ENCODE measurements at places on chromosomes 12 and 14.

- DNase-seq: no peak
These were observed 95.2 kb downstream of the CALM1 start for GRCh38 chr14:90491911-90492531.

GRCh38 chr12:109738209-109738608 lies 24.6 kb downstream of the FAM222A start:
- DNase-seq: no peak

- no peak for DNase-seq
These were observed 9.4 kb upstream of the OR10G3 start for GRCh38 chr14:21589317-21589716.

DNA sequence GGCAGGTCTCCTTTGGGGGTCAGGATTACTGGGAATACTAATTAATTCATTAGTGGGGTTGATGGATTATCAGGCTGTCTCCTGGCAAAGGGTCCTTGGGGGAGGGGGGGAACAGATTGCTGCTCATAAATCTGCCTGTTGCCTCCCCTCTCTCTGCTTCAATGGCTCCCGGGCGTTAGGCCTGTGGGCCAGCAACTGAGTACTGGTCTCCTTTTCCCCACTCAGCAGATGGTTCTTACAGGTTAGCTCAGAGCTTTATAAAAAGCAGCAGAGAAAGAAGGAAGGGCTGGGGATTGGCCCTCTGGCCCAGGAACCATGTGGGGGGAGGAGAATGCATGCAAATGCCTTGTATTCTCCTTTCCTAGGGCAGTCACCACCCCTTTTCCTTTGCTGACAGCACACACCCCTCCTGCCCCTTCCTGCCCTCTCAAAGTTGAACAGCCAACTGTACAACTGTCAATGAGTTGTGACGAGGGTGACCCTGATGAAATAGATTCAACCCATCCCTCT lies 2.3 kb upstream of the NEUROD4 start:
- DNase-seq: no peak

GRCh38 chr12:84408936-84409335 lies 503.7 kb downstream of the SLC6A15 start:
- DNase-seq: no peak

DNA sequence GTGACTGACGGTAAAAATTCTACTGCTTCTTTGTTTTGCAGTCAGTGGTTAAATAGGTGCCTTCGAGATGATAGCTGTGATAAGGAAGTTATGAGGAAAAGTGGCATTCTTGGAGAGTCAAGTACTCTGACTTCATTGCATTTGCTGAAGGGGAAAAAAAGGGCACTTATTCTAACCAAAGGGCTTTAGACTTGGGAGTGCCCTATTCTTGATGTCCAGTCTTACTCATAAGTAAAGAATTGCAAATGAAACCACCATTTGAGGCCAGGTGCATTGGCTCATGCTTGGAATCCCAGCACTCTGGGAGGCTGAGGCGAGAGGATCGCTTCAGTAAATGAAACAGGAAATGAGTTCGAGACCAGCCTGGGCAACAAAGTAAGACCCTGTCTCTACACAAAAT lies 40.3 kb downstream of the BRAP start:
- DNase-seq: no peak

DNA sequence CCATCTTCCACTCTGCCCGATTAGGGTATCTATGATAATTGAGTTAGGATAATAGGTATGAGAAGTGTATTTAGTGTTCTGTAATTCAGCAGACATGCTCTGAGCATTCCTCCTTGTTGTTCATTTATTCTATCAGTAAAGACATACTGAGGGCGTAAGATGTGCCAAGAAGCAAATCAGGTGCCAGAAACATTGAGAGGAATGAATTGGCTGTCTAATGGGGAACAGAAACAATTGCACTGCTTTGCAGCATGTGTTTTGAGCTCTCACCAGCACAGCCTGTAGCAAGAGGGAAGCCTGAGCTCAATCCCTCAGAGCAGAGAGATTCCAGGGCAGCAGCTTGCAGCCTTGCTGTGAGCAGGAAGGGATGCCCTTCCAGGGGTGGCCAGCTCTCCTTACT lies 589.3 kb downstream of the BCL11B start:
- no peak for DNase-seq

GRCh38 chr14:103495854-103496253 lies 26.8 kb downstream of the CKB start:
- no peak for DNase-seq

- no peak for DNase-seq
These were observed 273.9 kb downstream of the BTG1 start for GRCh38 chr12:91871751-91872150.

GRCh38 chr12:108076556-108076955 lies 52.5 kb upstream of the WSCD2 start:
- no peak for DNase-seq

GRCh38 chr12:46983959-46984841 lies 95.2 kb upstream of the PCED1B start:
- peak; percentile 49 for DNase-seq

- no peak for DNase-seq
These were observed 234.8 kb upstream of the FOXN3 start for GRCh38 chr14:89651805-89652204.

- no peak for DNase-seq
These were observed 59.7 kb downstream of the LGMN start for GRCh38 chr14:92688434-92689375.

DNA sequence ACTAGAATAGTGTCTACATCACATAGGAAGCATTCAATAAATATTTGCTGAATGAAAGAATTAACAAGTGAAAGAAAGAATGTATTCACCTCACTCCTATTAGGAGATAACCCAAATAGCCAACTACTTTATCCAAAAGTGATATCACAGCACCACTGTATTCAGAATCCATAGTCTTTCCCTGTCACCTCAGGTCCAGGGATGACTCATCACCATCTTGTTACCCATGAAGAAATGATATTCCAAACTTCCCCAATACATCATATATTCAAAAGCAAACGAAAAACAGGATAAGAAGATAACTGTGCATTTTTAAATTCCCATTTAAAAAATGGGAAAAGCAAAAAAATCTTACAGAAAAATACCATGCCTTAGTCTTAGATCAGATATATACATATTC lies 39.1 kb downstream of the TXNDC16 start:
- no peak for DNase-seq

DNA sequence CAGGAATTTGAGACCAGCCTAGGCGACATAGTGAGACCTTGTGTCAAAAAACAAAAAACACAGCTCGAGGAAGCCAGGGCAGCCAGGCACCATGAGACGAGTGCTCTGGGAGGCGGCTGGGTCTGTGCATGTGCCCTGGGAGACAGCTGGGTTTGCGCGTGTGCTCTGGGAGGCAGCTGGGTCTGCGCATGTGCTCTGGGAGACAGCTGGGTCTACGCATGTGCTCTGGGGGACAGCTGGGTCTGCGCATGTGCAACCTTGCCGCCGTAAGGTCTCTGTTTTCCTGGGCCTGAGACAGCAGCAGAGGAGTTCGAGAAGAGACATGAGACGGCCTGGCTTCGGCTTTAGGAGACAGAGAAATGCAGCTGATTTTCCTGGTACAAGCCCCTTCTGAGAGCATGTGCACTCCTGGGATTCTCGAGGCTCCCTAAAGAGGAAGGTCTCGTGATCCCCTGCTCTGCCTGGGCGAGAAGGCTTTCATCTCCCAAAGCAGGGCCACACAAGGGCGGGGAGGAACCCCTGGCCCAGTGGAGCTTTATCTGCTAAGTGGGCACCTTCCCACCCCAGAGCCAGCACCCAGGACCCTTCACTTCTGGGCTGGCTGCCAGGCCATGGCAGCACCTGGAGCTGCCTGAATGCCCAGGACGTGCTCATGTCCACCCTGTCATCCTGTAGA lies 3.5 kb upstream of the BDKRB1 start:
- DNase-seq: no peak

DNA sequence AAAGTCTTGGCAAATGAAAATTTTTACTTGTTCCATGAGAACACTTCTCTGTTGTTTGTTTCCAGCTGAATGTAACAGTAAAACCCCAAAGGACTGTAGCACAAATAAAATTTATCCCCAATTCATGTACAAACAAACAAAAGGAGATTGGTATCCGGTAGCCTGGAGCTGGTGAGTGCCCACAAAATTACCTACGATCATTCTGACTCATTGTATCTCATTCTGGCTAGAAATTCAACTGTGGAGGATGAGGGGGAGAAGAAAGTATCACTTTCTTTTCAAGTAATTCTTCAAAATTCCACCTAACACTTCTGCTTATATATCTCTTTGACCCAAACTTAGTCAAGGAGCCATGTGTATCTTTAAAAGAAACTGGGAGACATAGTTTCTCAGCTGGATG lies 268.5 kb downstream of the ALG10B start:
- DNase-seq: no peak

DNA sequence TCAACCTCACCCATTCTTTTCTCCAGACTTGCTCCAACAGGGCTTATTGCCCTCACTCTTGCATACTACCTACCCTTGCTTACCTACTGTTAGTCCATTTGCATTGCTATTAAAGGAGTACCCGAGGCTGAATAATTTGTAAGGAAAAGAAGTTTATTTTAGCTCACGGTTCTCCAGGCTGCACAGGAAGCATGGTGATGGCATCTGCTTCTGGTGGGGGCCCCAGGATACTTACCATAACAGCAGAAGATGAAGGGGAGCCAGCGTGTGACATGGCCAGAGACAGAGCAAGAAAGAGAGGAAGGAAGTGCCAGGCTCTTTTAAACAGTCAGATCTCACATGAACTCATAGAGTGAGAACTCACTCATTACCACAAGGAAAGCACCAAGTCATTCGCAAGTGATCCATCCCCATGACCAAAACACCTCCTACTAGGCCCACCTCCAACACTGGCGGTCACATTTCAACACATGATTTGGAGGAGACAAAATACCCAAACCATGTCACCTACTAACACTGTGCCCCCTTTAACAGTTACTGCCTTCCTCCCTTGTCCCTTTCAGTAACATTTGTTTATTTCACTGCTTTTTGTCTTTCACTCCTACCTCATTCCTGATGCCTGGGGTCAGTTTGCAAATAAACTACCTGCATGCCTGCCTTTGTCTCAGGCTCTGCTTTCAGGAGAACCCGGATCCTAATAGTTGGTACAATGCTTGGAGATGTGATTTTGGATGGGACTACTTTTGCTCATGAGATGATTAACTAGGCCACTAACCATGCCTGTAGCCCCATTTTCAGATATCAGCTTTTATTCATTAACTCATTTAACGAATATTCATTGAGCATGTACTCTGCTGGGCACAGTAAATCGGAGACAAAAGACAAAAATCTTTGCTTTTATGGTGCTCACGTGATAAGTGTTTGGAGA lies 41.6 kb upstream of the CSRP2 start:
- no peak for DNase-seq

- DNase-seq: no peak
These were observed 1.5 kb upstream of the CRIP2 start for GRCh38 chr14:105473033-105473676.

DNA sequence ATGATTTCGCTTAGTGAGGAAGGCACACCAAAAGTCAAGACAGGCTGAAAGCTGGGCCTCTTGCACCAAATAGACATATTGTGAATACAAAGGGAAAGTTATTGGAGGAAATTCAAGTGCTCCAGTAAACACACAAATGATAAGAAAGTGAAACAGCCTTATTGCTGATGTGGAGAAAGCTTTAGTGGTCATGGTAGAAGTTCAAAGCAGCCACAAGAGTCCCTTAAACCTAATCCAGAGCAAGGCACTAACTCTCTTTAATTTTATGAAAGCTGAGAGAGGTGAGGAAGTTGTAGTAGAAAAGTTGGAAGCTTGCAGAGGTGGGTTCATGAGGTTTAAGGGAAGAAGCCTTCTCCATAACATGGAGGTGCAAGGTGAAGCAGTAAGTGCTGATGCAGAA lies 988.3 kb downstream of the VRK1 start:
- no peak for DNase-seq

DNA sequence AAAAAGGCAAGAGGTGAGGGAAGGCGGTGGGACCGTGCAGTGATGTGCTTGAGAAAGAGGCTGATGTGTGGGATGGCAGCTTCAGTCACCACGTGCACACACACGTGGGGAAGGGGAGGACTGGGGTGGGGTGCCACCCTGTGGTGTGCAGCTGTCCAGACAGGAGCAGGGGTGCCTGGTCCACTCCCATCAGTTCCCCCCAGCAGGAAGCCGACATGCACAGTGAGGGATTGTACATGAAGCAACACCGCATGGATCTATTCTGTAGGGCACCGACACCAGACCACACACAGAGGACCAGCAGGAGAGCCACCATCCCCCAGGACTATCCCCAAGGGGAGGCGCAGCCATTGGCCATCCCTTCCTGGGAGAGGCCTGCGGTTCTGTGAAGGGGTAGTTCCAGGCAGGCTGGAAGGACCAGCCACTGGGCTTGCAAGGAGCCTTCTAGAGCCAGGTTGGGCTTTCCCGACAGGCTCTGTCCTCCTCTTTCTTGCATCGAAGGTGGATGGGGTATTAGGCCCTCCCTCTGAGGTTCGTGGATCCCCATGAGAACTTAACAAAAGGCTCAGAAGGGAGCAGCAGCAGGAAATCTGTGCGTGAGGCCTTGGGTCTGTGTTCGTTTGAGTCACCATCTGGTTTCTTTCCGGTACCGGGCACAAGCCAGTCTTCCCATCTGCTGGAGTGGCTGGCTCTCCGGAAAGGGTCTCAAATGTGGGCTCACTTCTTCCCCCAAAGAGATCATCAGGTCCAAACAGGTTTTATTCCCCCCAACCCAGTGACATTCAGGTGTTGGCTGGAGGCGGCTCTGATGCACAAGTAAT lies 59.8 kb downstream of the PLEKHG3 start:
- DNase-seq: no peak

DNA sequence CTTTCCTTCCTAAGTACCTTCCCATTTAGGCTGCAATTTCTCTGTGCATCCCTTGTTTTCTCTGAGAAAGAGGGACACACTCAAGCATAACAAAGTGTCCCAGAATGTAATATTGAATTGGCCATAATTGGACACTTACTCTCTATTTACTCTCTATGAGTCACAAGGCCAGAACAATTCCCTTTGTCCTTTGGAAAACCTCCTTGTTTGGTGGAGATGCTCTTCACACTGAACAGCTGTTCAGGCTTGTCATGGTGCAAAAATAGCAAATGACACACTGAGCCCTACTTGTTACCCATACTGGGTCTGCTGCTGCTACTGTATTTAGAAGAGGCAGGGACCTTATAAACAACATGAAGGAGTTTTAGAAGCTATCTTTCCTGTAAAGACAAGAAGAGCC lies 1590.5 kb upstream of the TMEM132C start:
- DNase-seq: no peak

- DNase-seq: no peak
These were observed 11.2 kb upstream of the LRP1-AS start for GRCh38 chr12:57158665-57159064.

DNA sequence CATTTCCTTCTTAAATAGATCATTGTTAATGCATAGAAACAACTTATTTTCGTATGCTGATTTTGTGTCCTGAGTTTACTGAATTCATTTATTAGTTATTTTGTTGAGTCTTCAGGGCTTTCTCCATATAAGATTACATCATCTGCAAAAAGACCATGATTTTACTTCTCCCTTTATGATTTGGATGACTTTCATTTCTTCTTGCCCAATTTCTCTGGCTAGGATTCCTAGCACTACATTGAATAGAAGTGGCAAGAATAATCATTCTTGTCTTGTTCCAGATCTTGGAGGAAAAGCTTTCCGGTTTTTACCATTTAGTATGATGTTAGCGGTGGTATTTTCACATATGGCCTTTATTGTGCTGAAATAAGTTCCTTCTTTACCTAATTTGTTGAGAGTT lies 303.0 kb upstream of the RTL1 start:
- no peak for DNase-seq
